Occipital lobe (tissue), 3 donors: ENCODE measurements at places on chromosomes 16 and 17. TPM values are rescaled to one million over a fixed set of nuclear protein-coding genes. Genes with fewer than 3 reads are reported as not detected.

SMPD3 gene
- total RNA-seq = 67.2 TPM

ANKFN1 gene
- 4.4 TPM for total RNA-seq

ACSM2A gene
- not detected for total RNA-seq

GP1BA gene
- not detected for total RNA-seq

GRCh38 chr16:87218281-87219055 lies 98.7 kb downstream of the C16orf95 start:
- DNase-seq = no peak

- DNase-seq = no peak
Measured at GRCh38 chr16:82329504-82330192, 159.6 kb upstream of the MPHOSPH6 start.

DNA sequence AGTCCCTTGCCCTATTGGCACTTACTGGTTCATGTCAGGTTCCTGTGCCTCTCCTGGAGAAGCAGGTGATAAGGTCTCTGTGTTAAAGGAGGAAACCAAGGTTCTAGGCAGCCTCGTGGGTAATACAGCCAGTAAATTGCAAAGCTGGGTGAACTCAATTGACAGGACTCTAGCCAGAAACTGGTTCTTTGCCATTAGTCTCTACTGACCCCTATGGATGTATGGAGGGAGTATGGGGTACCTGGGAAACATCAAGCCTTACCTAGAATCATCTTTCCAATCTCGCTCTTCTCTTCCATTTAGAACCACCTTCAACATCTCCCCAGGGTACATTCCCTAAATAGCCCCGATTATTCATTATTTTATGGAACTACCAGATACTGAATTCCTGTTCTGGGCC lies 169.3 kb downstream of the CDH13 start:
- DNase-seq = no peak

GRCh38 chr17:27520491-27521185 lies 64.4 kb downstream of the KSR1 start:
- peak; percentile 40 for DNase-seq

DNA sequence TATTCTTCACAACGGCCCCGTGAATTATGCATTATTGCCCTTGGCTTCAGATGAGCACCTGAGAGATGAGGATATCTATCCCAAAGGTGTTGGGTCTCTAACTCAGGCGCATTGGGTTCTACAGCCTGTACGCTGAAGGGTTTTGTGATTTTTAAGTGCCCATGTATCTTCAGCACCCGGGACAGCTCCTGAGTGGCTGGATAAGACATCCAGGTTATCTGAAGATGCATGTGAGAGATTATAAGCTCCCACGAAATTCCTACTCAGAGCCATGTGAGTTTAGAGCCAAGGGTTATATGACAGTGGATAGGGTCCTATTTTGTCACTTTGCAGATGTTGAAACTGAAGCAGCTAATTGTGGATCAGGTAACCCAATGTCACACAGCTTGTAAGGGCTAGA lies 612.3 kb upstream of the EEF2KMT start:
- DNase-seq = no peak

GRCh38 chr17:34452769-34453168 lies 89.7 kb upstream of the CCL1 start:
- DNase-seq = no peak

- DNase-seq = no peak
Measured at GRCh38 chr16:2471653-2472487, 773 bp downstream of the NTN3 start.
